ENCODE measurements at places on chromosomes 2 and 18.

DNA sequence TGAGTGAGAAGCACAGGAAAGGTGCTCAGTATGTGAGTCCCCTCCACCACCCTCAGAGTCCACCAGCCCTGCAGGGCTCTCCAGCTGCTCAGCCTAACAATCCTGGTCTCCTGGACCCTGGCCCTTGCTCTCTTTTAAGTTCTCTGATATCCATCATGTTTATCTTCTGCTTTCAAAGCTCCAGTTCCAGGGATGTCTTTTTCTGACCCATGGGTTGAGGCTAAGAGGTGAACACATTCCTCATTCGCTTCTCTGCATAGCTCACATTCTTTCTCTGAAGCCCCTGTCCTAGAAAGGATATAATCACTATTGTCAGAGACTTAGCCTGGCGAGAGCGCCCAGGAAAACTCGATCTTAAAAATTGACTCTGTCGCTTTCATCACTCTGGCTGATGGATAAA lies 86.4 kb downstream of the ARL4C start:
- DNase-seq = no peak

GRCh38 chr2:201839727-201840126 lies 33.4 kb downstream of the CDK15 start:
- DNase-seq = no peak

- no peak for DNase-seq
Observed at GRCh38 chr2:16943279-16943958, 277.8 kb upstream of the CYRIA start.

GRCh38 chr2:74937221-74937880 lies 21.1 kb upstream of the POLE4 start:
- DNase-seq = no peak

DNA sequence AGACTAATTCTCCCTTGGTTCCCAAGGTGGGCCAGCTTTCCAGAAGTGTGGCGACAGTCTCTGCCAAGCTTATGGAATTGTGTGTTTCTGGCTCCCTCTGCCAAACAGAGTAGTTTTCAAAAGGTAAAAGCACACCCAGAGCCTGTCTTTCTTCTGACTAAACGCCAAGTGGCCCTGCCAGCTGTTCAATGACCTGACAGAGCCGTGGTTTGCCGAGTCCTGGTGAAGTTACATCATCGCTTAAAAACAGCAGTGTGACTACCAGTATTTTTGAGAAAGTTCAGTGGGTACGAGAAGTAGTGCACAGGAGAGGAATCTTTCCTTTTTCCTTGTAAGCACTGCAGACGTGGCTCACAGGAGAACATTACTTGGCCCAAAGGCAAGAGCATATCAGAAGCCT lies 1.9 kb downstream of the PER2 start:
- DNase-seq = no peak

Data from thymus (tissue), 14 donors.